GM23338 (cell line): ENCODE measurements at places on chromosomes 4 and X.

DNA sequence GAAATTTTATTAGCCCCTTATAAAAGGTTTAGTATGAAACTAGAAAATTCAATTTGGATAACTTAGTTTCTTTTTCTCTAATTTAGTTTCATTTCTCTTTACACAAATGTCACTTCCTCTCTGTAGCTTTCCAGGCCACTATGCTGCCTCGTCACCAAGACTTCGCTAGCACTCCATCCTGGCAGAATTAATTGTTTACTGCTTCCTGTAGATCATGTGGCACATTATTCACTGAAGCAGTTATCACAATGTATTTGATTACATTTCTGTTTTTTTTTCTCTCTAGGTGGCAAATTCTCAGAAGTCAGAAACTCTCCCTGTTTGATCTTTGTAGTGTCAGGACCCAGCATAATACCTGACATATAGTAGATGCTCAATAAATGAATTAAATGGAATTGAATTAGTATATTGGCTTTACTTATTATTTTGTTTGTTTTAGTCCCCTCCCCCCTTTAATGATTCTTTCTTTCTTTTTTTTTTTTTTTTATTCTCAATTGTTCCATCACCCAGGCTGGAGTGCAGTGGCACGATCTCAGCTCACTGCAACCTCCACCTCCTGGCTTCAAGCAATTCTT is 9.3 kb upstream of the SAT1 start:
- DNase-seq = no peak

DNA sequence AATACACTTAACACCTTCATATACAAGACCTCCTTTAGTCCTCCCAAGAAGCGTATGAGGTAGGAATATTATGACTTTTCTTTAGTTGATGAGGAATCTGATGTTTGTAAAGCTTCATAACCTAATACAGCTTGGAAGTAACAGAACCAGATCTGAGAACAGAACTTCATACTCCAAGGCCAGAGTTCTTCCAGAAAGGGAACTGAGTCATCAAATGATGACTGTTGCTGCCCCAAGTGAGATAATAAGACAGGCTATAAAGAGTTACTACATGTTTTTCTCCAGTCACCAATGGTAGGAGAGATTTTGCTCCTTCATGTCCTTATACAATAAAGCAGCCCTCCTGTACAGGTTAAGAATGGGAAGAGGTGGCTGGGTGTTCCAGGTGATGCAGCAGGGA is 74.3 kb upstream of the ANXA3 start:
- DNase-seq = no peak

GRCh38 chrX:51336584-51336983 is 4.0 kb downstream of the NUDT10 start:
- DNase-seq = peak; percentile 69

DNA sequence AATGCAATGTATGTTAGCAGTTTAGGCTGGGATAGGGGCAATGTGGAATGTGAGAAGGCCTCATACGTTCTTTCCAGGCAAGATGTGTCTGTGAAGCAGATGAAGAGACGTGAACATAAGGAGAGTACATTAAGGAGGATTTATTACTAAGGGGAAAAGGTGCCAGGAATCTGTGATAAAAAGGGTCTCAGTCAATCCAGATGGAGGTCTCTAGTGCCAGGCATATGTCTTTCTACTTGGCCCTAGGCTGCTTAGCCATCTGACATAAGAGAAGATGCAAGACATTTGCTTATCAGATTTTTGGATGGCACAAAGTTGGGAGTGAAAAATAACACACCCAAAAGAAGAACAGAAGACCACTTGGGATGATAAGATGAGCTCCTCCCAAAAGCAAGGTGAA is 93.0 kb upstream of the PRKG2 start:
- DNase-seq = no peak

GRCh38 chr4:39495446-39496213 is 31.6 kb downstream of the UGDH start:
- no peak for DNase-seq

DNA sequence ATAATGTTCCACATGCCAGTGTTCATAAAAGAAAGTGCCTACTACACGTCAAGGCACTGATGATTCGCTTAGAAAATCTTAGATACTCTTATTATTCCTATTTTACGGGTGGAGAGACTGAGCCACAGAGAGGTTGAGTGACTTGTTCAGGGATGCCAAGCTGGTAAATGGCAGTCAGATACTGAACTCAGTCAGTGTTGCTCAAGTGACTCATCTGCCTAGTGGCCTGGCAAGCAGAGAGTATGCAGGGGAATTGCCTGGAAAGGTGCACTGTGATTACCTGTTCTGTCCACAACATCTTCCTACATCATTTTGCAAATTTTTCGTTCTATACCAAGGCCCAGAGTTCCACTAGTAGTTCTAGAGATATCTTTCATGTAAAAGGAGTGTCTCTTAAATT is 68.4 kb downstream of the RAPGEF2 start:
- no peak for DNase-seq

GRCh38 chr4:1767061-1767769 is 25.9 kb upstream of the FGFR3 start:
- DNase-seq = peak; percentile 76

- peak; percentile 89 for DNase-seq
Measured at GRCh38 chr4:93199492-93199891, 629.1 kb upstream of the ATOH1 start.

GRCh38 chr4:15551740-15552446 is 82.2 kb downstream of the CC2D2A start:
- DNase-seq = no peak

- DNase-seq = no peak
Measured at GRCh38 chr4:45385306-45385705, 659.0 kb upstream of the GNPDA2 start.

DNA sequence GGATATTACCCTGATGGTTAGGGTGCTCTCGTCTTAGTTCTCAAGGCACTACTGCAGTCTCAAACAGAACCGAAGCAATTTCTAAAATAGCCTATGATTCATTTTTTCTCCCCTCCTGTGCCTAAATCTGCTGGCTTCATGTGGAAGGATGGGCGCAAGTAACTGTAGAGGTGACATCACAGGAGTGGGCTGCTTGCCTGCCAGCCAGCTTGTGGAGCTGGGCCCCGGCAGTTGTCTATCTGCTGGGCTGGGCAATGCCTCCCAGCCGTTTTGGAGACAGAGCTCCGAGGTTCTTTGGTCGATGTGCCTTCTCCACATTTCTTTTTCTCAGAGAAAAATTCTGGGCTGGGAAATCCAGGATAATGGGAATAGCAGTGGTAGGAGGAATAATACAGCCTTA is 34.3 kb upstream of the CITED1 start:
- DNase-seq = no peak

GRCh38 chrX:136495043-136495442 is 2.3 kb upstream of the HTATSF1 start:
- no peak for DNase-seq
